Esophagus muscularis mucosa (tissue), 4 donors: ENCODE measurements at places on chromosomes 3 and 15. TPM values are rescaled to one million over a fixed set of nuclear protein-coding genes. Genes with fewer than 3 reads are reported as not detected.

DNA sequence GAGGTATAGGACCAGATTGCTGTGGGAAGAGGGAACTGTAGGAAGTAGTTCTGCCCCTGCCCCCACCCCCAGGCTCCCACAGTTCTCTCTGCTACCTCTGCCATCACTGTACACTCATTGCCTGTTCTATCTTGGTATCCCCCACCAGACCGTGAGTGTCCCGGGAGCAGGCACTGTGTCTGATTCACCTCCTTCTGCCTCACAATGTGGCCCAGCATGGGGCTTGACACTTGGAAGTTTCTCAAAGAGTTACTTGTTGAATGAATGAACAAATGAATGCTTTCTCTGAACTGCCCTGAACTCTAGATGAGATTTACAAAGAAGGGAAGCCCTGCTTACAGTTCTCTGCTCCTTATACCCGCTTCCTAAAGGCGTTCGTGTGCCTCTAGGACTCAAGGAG lies 27.1 kb upstream of the PIK3CB start:
- H3K27ac ChIP-seq: no peak overlapping the region
- no peaks in the 10 kb centered on the region for H3K36me3 ChIP-seq
- DNase-seq: no peak
- peaks cover 14% of the 10 kb centered on the region for H3K4me1 ChIP-seq

- no peaks in the 10 kb centered on the region for H3K36me3 ChIP-seq
- no peaks in the 10 kb centered on the region for H3K4me1 ChIP-seq
- H3K27me3 ChIP-seq: no peaks in the 10 kb centered on the region
- no peak for DNase-seq
- no peak overlapping the region for H3K27ac ChIP-seq
- H3K4me3 ChIP-seq: no peak overlapping the region
Measured at GRCh38 chr15:28075573-28075972, 23.5 kb downstream of the OCA2 start.

- H3K4me1 ChIP-seq: peaks cover 32% of the 10 kb centered on the region
- no peak overlapping the region for H3K27ac ChIP-seq
- no peaks in the 10 kb centered on the region for H3K27me3 ChIP-seq
- DNase-seq: no peak
- H3K4me3 ChIP-seq: no peak overlapping the region
- no peaks in the 10 kb centered on the region for H3K36me3 ChIP-seq
Measured at GRCh38 chr3:114456742-114457141, 162.9 kb downstream of the TIGIT start.

EPHA3 gene
- 25.8 TPM for total RNA-seq

CISH gene
- 5.3 TPM for total RNA-seq
